H1 (cell line): ENCODE measurements at places on chromosomes 12 and 14. TPM values are rescaled to one million over a fixed set of nuclear protein-coding genes. Genes with fewer than 3 reads are reported as not detected.
A peak's percentile ranks its signal among the peaks of the same experiment; 100 is the strongest.

- H3K4me1 ChIP-seq: no peaks in the 10 kb centered on the region
- DNase-seq: peak; percentile 63
- no peak overlapping the region for H3K27ac ChIP-seq
- no peaks in the 10 kb centered on the region for H3K27me3 ChIP-seq
Observed at GRCh38 chr14:87745507-87746118, 247.4 kb downstream of the GALC start.

GRCh38 chr12:116039081-116039480 lies 238.4 kb downstream of the MED13L start:
- H3K36me3 ChIP-seq: no peaks in the 10 kb centered on the region
- no peaks in the 10 kb centered on the region for H3K4me1 ChIP-seq
- DNase-seq: no peak
- H3K27ac ChIP-seq: no peak overlapping the region

The CELA1 gene
- not detected in 2 replicates for total RNA-seq

DNA sequence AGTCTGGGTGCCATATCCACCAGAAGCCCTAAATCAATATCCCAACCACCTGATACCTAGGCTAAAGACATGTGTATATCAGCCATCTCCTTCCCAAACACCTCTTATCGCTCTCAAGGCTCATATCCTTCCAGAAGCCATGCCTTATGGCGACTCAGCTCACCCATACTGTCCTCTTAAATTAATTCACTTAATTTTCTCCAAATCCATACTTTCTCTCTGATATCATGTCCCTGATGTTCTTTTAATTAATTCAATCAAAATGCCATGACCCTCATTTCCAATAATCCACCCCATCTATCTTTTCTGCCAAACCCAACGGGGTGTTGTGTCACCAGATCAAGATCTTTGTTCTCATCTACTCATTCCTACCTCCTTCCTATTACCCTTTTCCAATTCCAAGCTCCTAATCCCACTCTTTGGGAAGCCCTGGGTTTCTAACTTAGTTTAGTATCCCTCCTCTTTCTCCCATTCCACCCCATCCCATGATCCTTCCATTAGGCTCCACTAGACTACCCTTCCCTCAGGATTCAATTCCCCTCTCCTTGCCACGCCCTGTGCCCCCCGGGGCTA lies 723 bp downstream of the ATF7 start:
- peaks cover 7% of the 10 kb centered on the region; the same call in 1 of the 2 replicates for H3K4me1 ChIP-seq
- H3K4me3 ChIP-seq: peak overlapping the region; percentile 78
